ENCODE measurements at places on chromosomes 6 and 20. TPM values are rescaled to one million over a fixed set of nuclear protein-coding genes. Genes with fewer than 3 reads are reported as not detected.

The ITPA gene
- total RNA-seq, result 27.1 TPM

The ENPP1 gene
- 8.1 TPM for total RNA-seq

The MICB gene
- total RNA-seq, result 33.1 TPM

The FAM50B gene
- 4.7 TPM for total RNA-seq

The NHLRC1 gene
- 2.3 TPM for total RNA-seq

The DUSP15 gene
- not detected for total RNA-seq

The BMP5 gene
- 1.7 TPM for total RNA-seq

The CST5 gene
- total RNA-seq, result not detected

The CTCFL gene
- not detected for total RNA-seq

The HLA-DMB gene
- total RNA-seq, result 0.50 TPM

The SLC24A3 gene
- not detected for total RNA-seq

The MAP7 gene
- 0.93 TPM for total RNA-seq

The SUMO4 gene
- total RNA-seq, result 5.5 TPM
